Stimulated activated naive CD4-positive, alpha-beta T cell treated with Interleukin-2 at 50 U/mL for 16 hours (primary cell): ENCODE measurements at places on chromosomes 12 and 14.

- DNase-seq, result no peak
Observed at GRCh38 chr14:90616313-90616712, 199.9 kb downstream of the TTC7B start.

DNA sequence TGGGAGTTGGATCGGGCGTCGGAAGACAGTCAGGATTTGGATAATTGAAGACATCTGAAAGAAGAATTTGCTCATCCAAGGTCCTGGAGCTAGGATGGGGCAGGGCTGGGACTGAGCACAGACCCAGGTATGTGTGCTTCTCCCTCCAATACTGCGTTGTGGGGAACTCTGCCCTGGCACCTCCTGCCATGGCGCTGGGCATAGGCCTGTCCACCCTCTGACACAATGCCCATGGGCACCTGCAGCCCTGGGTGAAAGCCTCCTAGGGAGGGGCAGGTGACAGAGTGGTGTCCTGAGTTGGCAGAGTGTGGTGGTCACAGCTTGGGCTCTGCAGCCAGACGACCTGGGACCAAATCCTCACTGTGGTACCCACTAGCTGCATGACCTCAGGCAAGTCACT is 53.3 kb downstream of the CALM1 start:
- DNase-seq, result no peak

- no peak for DNase-seq
Observed at GRCh38 chr14:35215110-35215813, 76.9 kb upstream of the PSMA6 start.

GRCh38 chr14:104384776-104385071 is 194.8 kb upstream of the C14orf180 start:
- DNase-seq, result no peak

DNA sequence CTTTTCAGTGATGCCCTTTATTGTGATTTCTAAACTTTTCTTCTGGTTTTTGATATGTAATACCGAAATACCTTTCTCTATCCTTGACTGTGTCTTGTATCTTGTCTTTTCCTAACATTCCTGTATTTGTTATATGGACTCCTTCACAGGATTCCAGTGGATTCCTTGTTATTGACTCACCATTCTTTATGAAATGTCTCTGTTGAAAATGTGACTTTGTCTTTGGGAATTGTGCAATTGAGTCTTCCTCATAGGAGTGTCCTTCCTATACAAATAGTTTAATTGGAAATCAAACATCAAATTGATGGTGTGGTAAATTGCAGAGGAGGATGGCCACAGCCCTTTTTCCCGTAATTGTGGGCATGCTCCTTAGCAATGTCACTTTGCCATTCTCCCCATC is 296.6 kb upstream of the KITLG start:
- DNase-seq, result no peak

DNA sequence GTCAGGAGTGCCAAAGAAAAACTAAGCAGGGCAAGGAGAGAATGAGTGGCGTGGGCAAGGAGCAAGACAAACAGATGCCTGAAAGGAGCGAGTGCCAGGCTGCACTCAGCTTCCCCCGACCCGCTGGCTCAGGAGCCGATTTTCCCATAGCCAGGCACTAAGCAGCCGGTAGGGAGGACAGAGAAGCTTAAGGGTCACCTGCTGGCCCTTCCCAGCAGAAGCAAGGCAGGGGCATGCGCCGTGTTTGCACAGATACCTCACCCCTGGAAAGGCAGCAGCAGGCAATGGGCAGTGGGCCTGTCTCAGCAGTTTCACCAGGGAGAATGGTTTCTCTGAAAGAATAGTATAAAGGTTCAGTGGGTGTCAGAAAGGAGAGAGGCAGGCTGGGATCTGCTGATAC is 104.9 kb upstream of the FKBP4 start:
- DNase-seq, result no peak

DNA sequence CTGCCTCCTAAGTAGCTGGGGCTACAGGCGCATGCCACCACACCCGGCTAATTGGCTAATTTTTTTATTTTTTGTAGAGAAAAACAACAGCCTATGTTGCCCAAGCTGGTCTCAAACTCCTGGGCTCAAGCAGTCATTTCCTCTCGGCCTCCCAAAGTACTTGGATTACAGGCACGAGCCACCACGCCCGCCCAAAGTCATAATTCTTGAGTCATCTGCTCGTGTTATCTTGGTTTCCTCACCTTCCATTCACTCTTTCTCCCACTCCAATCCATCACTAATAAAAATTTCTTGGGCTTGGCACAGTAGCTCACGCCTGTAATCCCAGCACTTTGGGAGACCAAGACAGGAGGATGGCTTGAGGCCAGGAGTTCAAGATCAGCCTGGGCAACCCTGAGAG is 32.0 kb downstream of the ITGA7 start:
- DNase-seq, result no peak

DNA sequence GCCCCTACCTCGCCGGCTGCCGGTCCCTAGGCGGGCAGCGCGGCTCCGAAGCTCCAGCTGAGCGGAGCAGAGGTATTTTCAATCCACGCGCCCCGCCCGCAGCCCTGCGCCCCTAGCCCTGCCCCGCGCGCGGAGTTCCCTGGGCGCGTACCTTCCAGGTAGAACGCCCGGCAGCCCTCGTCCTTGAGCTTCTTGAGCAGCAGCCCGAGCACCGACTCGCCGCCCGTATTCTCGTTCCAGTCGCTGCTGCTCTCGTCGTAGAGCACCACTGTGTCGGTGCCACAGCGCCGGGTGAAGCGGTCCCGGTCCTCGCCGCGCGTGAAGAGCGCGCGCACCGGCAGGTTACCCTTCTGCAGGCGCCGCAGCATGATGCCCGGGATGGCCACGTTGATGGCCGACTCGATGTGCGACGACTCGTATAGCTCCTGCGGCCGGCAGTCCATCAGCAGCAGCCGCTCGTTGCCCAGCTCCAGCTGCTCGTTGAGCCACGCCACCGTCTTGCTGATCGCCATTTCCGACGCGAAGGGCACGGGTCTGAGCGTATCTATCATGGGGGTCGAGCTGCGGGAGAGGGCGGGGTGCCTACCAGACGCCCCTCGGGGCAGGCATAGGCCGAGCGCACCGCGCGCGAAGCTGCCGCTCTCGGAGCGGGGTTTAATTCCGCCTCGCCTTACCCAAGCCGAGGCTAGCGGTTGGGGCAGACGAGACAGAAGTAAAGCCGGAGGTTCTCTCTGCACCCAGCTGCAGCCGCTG is 636 bp downstream of the DUSP6 start:
- peak; percentile 42 for DNase-seq

DNA sequence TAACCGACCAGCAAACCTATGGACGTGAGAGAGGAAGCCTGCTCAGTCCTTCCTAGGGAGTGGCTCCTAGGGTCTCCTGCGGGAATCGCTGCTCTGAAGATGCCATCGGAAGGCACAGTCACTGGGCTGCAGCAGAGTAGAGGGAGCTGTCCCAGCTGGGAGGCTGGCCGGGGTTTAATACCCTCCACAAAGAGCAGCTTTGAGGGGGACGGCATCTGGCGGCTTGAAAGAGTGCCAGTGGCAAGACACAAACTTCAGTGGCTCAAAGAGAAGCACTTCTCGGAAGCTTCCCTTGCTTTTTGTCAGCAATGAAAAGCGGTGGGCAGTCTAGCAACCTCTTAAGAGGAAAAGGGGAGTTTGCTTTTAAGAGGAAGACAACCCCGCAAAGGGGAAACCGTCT is 114.6 kb downstream of the TMEM132C start:
- no peak for DNase-seq

DNA sequence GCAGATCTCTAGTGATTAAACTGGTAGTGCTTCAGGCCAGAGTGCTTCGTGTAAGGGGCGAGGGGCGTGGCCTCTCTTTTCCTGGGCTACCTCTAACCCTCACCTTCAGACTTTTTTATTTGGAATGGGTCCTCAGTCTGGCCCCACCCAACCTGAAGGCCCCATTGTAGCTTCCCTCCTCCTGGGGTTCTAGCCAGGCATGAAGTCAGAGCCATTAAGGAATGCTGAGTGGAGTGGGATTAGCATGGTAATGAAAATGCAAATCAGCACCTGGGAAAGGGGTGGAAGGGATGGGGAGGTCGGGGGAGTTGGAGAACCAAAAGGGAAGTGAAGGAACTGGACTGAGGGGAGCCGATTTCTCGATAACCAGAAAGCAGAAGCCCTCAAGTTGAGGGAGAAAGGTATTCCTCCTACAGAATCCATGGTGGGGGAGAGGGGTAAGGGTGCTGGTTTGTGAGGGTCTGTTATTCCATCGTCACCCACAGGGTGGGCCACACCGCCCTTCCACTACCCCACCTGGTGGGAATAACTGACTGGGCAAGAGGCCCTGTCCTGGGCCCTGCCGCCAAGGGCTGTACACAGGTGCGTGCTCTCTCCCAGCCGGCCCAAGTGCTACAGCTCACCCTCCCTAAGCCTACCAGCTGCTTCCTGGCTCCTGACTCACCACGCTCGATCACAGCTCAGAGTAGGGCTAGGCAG is 14.1 kb downstream of the ZFHX2 start:
- DNase-seq, result no peak

DNA sequence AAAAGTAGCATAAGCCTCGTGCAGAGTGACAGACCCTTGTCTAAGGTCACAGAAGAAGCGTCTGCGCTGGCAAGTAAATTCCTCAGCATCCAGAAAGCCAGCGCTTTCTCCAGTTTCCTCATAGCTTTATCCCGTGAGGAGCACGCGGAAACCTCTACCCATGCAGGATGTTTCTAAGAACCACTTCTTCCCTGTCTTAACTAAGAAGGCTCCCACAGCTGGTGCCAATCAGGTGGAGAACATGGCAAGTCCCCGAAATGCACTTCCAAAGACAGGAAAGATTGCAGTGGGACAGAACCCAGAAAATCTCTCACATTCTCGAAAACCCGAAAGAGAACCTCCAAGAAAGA is 968 bp upstream of the ARID4A start:
- no peak for DNase-seq

DNA sequence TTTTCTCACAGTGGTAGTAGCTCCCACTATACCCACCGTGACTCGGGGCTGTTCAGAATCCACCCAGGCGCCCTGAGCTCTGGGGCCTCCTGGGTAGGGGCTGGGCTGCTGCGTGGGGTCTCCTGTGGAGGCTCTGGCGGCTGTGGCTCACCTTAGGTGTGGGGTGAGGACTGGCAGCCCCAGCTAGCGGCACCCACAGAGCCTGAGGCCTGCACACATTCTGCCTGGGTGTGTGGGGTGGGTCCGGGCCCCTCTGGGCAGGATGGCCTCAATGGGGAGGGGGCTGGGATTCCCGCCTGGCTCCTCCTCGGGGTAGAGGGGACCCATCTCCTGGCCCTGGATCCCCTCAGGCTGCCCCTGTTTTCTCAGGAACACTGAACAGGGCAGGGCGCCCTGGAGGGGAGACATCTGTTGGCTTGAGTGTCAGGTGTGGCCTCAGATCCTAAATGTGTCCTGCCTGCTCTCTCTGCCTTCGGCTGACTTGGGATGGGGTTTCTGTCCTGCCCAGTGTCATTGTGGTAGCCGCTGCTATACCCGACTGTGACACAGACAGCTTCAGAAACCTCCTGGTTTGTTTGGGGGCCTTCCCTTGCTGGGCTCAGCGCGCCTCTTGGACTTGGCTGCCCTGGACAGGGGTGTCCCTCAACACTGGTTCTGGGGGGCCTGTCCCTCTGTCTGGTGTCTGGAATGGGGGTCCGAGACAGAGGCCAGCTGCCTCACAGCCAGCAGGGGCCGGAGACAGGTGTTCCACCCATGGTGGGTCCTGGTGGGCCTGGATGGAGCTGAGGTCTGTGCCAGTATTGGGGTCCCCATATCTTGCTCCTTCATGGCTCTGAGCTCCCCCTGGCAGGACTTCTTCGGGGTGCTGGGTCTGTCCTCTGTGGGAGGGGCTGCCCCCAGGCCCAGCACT is 354.9 kb downstream of the TMEM121 start:
- DNase-seq, result no peak
